ENCODE measurements at places on chromosomes 5 and 9.

DNA sequence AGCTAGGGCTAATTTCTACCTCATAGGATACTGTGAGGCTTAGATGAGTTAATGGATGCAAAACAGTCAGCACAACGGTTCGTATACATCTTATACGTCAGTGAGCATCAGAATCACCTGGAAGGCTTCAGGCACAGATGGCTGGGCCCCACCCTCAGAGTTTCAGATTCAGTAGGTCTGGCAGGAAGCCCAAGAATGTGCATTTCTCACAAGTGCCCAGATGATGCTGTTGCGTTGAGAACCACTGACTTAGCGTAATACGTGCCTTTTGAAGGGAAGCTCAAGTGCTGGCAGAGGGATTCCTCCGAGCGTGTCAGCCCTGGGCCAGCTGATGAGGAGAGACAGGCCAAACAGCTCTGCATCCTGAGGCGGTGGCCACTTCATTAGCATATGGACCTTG, 117.1 kb upstream of the WWC1 start:
- DNase-seq, result no peak

DNA sequence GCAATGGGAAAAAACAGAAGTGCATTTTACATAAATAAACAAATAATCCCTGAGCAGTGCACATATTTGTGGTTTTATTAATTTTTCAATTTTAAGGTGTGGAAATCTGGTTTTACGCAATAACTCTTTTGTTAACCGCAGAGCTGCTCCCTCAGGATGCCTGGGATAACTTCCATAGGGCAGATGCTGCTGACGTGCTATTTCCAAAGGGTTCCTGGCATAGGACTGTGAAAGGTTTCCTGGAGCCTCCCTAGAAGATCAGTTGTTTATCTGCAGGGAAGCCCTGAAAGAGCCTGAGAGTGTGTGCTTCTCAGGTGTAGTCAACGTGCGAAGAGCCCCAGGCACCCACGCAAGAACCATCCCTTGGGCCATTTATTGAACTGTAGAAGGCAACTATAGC, 443.5 kb downstream of the PLK2 start:
- no peak for DNase-seq

DNA sequence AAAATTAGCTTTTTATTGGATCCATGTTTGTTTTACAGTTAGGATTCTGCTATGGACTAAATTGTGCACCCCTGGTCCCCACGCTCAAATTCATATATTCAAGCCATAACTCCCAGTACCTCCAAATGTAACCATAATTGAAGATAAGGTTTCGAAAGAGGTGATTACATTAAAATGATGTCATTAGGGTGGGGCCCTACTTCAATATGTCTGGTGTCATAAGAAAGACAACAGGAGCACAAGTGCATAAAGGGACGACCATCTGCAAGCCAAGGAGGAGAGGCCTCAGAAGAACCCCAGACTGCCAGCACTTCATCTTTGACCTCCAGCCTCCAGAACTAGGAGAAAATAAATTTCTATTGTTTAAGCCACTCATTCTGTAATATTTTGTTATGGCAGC, 7.4 kb upstream of the HNRNPA0 start:
- no peak for DNase-seq

DNA sequence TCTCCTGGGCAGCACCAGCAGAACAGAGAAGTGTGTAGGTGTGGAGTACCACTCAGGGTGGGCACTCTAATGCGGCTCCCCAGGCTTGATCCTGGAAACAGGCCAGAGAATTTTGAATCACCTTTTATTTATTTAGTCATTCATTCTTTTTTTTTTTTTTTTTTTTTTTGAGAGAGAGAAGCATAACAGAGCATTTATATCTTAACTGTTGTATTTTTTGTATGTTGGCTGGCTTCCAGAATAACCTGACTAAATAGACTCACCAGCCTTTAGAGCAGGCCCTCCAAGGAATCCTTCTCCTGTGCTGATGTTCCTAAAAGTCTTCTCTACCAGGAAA, 153.4 kb downstream of the PIK3R1 start:
- DNase-seq, result no peak

DNA sequence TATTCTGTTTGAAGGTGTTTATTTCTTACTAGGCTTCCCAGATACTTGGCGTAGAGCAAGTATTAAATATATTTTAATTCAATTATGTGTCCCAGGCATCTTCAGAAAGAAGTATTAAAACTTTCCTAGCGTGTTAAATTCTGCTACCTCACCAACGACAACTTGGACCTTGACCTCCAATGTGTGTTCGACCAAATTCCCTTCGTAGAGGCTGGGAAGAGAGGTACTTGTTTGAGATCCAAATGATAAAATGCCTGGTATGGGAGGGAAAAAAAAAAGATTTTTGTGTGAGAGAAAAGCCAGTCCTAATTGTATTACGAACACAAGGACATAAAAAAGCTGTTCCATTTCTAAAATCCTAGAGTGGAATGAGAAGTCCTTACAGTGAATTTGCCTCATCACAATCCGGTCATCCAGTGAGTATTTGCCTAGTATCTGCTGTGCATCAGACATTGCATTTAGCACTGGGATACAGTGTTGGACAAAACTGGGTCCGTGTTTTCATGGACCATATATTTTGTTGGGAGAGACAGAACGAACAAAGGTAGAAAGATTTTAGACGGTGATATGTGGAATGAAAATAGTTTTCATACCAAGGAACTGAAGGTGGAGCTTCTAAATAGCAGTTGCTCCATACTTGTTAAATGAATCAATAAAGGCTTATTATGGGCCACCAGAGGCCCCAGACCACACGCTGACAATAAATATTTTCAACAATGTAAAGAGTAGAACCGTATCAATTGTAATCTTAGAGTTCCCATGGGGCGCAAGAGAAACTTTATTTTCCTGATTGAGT, 103.1 kb downstream of the KIF4B start:
- no peak for DNase-seq

DNA sequence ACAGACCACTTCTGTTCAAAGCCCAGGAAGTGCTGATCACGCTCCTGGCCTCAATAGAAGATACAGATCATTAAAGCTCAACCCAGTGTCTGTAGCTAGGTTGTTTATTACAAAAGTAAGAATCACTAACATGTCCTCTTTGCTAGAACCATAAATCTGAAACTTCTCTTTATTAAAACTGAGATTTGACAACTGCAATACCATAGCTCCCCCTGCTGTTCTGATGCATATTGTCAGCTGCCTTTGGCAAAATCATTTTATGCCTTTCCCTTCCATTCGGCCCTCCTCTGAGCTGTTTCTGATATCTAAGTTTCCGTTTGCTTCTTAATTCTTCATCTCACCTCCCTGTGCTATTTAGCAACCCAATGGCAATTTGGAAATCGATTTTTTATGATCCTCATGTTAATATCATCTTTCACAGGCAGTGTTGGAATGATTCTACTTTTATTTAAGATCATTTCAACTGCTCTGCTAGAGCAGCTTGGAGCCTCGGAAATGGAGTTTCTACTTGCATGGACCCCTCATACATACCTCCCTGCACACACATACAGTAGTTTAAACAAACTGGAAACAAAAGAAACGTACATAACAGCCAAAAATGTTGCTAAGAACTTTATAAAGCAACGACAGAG, 998.8 kb downstream of the MAT2B start:
- DNase-seq, result no peak

GRCh38 chr9:132669698-132670456, at the start of gene DDX31:
Gene DDX31 (minus strand): TSS chr9:132669983. CDS start chr9:132669934, 49 bp downstream.
- peak; percentile 91 for DNase-seq

DNA sequence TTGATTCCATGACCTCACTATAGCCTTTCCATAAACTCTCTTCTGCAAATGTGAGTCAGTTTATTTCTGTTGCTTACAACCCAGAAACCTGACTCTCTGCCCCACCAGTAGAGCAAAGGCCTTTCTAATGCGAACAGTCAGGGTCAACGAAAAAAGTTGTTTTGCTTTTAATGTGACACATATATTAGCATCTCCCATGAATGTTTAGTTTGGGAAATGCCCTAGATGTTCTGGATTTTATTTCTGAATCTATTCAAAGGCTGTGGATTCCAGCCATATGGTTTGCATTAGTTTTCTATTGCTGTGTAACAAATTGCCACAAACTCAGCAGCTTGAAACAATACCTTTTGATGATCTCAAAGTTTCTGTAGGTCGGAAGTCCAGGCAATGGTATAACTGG, 193.5 kb downstream of the GNA14 start:
- DNase-seq, result no peak

DNA sequence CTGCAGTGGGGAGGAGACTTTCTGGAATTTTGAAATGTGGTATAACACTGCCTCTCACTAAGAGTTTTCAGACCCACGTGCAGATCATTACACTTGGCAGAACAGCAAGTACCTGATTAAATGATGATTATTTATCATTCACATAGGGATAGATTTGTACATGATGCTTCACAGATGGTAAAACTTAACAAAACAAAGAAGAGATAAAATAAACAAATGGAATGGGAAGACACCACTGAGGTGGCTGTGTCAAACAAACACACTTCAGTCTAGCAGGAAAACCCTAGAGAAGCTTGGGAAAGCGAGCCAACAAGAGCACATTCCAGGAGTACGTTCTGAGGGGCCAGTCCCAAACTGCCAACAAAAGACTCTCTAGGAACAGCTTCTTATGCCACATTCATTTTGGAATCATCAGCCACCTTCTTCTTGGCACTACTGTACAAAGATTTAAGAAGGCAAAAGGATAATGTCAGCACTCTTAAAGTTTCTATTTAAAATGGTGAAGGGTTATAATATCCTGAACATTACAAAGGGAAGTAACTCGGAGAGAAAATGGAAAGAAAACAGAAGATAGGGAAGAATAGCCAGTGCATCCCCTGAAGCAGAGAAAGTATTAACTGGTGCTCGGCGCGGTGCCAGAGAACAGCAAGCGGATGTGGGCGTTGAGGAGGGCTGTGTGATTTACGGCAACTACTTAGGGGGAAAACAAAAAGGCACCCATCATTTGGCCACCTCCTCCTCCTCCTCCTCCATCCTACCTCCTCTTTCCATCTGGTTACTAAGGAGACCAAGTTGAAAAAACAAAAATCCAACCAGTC, 1.6 kb downstream of the MED27 start:
- DNase-seq, result no peak

DNA sequence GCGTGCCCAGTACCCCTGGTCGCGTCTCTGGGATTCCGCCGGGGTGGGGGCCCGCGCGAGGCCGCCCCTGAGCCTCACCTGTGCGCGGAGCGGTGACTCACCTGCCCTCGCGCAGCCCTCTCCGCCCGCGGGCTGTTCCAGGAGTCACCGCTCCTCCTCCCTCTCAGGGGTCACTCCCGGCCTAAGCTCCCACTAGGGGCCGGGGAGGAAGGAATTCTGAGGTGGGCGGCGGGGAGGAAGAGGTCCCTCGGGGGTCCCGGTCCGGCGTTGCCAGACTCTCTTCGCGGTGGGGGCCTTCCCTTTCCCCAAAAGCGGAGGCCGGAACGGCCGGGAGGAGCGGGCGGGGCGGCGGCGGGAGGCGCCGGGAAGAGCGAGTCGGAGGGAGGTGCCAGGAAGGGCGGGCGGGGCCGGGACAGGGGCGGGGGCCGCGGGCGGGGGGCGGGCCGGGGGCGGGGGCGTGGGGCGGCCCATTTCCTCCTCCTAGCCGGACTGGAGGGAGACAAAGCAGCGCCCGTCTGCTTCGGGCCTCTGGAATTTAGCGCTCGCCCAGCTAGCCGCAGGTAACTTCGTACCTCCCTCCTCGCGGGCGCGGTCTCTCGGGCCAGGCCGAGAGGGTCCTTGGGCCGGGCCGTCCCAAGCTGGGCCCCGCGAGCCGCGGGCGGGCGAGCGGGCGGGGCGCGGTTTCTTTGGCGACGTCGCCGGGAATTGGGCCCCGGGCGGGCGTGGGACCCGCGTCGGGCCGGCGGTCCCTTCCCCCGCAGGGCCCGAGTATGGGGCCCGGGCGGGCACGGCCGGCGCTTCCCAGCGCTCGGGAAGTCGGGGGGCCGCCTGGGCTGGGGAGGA, at the start of gene CTNNA1:
Gene CTNNA1 (plus strand): TSS at position 475 of the 843 bp plus-strand sequence. CDS start 28,500 bp downstream, outside the sequence.
- DNase-seq, result peak; percentile 68

DNA sequence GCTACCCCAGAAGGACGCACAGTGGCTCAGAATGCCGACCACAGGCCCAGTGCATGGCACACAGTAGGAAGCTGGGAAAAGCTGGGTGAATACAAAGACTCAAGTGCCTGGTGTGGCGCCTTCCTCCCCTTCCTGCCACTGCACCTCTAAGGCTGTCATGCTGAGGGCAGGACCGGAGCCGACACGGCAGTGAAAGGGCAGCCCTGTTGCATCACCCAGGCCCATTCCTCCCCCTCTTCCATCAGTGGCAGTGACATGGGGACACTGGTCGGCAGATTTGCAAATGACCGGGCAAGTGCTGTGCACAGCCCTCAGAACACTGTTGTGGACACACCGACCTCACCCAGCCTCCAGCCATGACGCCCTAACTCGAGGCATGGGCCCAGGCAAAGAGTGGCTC, 84.0 kb downstream of the STK10 start:
- DNase-seq, result no peak

GRCh38 chr5:65778126-65778525, 56.1 kb downstream of the NLN start:
- DNase-seq, result no peak

DNA sequence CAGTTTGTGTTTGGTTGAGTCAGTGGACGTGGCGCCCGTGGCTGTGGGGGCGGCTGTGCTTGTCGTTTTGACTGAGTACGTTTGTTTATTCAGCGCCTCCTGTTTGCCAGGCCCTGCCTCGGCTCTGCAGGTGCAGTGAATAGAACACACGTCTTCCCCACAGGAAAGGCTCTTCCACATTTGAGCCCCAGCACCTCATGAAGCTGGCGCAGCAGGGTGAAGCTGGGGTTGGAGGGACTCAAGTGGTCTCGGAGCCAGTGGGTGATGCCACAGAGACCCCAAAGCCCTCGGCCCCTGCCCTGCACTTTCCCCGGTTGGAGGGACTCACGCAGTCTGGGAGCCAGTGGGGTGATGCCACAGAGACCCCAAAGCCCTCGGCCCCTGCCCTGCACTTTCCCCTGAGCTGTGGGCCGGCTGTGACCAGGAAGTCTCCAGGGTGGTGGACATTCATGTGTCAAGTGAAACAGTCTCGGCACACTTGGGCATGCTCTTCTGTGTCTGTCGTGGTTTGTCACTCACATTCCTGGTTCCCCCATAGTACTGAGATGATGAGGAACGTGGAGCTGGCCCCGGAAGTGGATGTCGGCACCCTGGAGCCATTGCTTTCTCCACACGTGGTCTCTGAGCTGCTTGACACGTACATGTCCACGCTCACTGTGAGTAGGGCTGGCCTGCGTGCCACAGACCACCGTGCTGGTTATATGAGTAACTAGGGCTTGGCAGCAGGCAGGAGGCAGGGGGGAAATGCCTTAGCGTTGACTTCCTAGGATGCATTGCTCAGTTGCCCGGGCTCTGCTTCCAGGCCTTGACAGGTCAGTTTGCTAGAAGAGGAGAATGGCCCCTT, 13.6 kb downstream of the EXOC3 start:
- DNase-seq, result no peak

- DNase-seq, result no peak
These were observed 6.5 kb downstream of the TCOF1 start for GRCh38 chr5:150364004-150364403.

- no peak for DNase-seq
These were observed 291.1 kb upstream of the TUT7 start for GRCh38 chr9:86645303-86645702.

DNA sequence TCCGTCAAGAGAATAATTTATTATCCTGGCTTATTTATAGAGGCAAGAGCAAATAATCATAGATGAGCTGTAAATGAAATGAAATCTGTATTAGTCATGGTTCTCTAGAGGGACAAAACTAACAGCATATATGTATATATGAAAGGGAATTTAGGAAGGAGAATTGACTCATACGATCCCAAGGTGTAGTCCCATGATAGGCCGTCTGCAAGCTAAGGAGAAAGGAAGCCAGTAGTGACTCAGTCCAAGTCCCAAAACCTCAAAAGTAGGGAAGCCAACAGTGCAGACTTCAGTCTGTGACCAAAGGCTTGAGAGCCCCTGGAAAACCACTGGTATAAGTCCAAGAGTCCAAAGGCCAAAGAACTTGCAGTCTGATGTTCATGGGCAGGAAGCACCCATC, 515.9 kb upstream of the CYLC2 start:
- no peak for DNase-seq

Data from activated T-cell treated with anti-CD3 and anti-CD28 coated beads, Interleukin-2, amount 50 U/mL, for 1 hour (primary cell).